ENCODE measurements at places on chromosomes 6 and 20.

DNA sequence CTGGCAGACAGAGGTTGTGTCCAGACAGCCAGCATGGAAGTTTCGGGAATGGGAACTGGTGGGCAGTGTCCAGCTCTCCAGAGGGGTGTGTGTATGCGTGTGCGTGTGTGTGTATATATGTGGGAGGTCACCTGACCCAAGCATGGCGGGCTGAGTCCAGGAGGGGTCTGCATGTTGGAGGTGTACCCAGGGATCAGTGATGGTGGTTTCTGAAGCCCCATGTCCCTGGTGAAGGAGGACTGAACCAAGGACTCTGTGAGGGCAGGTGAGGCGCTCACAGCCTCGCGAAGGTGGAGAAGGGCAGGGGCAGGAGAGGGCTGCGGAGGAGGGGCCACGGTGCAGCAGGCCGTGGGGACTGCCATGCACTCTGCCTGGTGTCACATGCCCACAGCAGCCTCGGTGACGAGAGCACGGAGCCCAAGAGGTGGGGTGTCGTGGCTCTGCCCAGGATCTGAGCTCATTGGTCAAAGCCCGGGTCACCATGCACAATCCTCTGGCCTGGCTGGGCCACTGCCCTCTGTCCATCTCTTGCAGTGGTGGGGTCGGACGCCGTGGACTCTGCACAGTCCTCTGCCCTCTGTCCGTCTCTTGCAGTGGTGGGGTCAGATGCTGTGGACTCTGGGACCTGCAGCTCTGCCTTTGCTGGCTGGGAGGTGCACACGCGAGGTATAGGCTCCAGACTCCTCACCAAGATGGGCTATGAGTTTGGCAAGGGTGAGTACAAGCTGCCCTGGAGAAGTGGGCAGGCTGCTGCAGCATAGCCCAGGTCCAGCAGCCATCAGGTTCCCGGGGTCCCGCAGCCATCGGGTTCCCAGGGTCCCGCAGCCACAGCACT is 2.1 kb upstream of the LIME1 start:
- DNase-seq: no peak

DNA sequence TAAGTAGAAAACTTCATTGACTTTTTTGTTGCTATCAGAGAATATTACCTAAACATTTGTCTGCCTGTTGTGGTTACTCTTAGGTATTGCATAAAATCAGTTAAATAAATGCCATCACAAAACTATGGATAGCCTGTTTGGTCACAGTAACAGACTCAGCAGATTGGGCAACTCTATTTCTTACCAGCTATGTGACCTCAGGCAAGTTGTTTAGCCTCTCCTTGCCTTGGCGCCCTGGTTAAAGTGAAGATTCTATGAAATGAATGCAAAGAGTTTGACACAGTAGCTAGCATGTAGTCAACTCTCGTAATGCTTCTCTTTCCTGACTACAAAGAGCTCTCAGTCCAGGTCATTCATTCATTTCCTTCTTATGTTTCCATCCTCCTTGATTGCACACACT is 82.5 kb upstream of the ID4 start:
- no peak for DNase-seq

DNA sequence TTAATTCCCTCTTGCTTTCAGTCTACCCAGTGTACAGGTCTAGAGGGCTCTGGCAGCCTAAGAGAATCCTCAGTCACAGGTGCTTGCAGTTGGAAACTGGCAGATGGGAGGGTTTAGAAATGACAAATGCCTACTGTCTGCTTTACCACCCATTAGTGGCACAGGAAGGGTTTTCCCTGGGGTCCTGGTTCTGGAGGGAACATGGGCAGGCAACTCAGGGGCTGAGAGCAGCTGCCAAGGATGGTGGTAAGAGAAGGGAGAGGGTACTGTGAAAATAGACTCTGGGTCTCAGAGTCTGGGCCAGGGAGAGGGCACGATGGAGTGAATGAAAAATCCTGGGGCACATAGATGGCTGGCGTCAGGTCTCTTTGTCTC is 103.5 kb downstream of the TCP11 start:
- DNase-seq: no peak

GRCh38 chr6:53301801-53302537 is 46.8 kb downstream of the ELOVL5 start:
- DNase-seq: no peak

GRCh38 chr6:132135409-132135808 is 184.2 kb upstream of the CCN2 start:
- DNase-seq: no peak

DNA sequence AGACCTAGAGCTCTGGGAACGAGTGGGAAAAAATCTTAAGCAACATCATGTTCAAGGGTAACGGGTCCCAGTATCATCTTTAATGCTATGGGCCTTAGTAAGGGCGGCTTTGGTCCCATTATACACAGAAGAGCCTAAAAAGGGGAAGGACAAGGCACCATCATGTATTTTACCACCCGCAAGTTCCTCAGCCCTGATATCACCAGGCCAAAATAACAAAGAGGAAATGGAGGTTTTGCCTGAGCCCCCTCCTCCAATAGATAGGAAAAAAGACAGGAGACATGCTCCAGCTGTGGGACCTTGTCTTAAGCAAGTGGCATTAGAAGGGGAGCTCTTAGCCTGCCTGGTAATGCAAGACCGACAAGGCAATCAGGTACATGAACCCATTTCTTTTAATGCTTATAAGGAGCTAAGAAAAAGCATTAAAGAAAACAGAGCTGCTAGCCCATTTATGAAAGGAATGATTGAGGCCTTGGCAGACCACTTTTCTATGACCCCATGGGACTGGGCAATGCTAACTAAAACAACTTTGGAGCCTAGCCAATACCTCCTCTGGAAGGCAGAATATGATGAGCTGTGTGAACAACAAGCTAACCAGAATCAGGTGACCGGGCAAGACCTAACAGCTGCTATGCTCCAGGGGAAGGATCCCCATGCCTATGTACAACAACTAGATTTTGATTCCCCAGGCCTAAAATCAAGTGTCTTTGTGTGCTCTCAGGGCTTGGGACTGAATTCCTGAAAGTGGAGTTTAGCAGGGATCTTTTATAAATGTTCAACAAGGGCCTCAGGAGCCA is 23.2 kb downstream of the HLA-DPA1 start:
- DNase-seq: no peak

- no peak for DNase-seq
Measured at GRCh38 chr6:12963567-12963966, 247.0 kb downstream of the PHACTR1 start.

DNA sequence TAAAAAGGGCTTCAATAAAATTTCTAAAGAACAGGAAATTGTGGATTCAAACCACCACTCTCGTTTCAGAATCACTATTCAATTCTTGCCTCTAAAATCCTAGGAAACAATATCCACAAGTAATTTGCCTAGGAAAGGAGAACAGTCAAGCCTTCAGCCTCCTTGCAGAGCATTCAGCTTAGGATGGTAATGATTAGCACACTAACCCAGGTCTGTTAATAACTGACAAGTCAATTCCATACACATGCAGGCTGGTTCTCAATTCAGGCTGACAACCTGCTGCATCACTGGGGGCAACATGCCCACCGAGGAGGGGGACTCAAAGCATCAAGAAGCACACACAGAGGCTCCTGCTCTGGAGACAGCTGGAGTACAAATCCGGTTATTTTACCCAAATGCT is 57.6 kb downstream of the GMDS start:
- DNase-seq: no peak

DNA sequence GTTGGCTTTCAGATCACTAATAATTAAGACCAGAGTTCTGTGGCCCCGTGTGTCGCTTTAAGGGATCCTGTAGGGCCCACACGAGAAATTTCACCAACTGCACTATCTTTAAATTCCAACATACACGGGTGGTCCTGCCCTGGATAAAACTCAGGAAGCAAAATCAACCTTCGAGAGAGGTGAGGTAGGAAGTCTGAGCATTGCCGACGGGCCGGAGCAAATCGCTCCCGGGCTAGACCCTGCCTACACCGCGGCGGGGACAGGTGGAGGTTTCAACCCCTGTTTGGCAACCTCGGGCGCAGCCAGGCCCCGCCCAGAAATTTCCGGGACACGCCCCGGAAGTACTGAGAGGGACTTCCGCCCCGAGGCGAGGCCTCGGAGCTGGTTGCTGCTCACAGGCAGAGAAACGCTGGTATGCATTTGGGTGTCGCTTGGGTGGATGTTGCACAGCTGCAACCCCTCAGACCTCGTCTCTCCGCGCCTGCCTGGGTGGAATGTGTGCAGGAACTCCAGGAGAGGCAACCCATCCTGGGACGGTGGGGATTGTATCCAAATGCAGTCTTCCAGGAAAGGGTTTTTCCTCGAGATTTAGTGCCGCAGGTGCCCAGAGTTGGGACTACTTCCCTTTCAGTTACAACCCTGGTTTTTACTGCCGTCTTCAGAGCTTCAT is 19.9 kb downstream of the ZKSCAN8 start:
- peak; percentile 80 for DNase-seq

DNA sequence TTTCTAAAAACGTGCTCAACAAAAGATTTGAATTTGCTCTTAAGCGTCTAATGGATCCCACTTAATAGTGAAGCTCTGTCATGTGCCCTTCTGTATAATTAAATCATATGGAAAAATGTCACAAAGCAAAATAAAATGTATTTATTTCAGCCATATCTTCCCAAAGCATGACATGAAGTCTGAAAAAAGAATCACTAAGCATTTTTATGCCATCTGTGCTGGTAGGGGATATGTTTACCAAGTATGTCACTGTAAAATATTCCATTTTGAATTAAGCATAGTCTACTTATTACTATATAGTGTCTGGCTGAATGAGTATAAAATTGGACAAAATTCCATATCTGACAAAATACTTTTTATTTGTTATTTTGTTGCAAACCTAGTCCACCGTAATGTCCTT is 248.0 kb upstream of the QKI start:
- DNase-seq: no peak

DNA sequence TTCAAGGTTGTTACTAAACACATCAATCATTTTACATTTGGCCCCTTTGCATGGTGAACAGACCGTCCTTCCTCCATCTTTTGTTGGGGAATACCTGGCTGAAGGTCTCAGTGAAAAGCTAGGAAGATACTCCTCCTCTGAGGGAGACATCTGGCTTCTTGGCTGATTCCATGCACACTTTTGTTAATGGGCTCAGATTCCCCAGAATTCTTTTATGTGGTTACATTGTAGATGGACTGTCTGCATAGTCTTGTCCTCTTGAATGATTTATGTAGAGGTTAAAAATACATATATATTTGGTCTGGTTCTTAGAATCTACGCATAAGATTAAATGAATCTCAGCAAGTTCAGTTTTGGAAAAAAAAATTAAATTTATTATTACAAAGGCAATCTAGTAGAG is 167.0 kb downstream of the EYA4 start:
- no peak for DNase-seq

Data from stimulated activated CD4-positive, alpha-beta T cell treated with anti-CD3 and anti-CD28 coated beads, TNF-alpha, amount 100 ng/mL, for 4 hours (primary cell).